ENCODE measurements at places on chromosomes 5 and 9. TPM values are rescaled to one million over a fixed set of nuclear protein-coding genes. Genes with fewer than 3 reads are reported as not detected.

- no peak overlapping the region for H3K27ac ChIP-seq
- no peaks in the 10 kb centered on the region for H3K27me3 ChIP-seq
- H3K36me3 ChIP-seq, result no peaks in the 10 kb centered on the region
- H3K4me1 ChIP-seq, result no peaks in the 10 kb centered on the region
- DNase-seq, result no peak
- no peak overlapping the region for H3K4me3 ChIP-seq
Measured at GRCh38 chr5:171634511-171634910, 151.1 kb upstream of the SMIM23 start.

NUTM2F gene
- not detected for total RNA-seq

ARHGEF39 gene
- total RNA-seq, result 0.20 TPM

TAF1L gene
- total RNA-seq, result not detected

Data from pancreas (tissue), 10 donors.